ENCODE measurements at places on chromosomes 2 and 18. TPM values are rescaled to one million over a fixed set of nuclear protein-coding genes. Genes with fewer than 3 reads are reported as not detected.
A peak's percentile ranks its signal among the peaks of the same experiment; 100 is the strongest.

C1GALT1C1L gene
- total RNA-seq: not detected

OR6B2 gene
- not detected for total RNA-seq

SOS1 gene
- total RNA-seq: 33.3 TPM

SLC4A5 gene
- 0.41 TPM for total RNA-seq

LTBP1 gene
- 29.7 TPM for total RNA-seq

VAPA gene
- 176 TPM for total RNA-seq

GRCh38 chr2:5657231-5657630 lies 35.0 kb upstream of the SOX11 start:
- no peak for DNase-seq

GRCh38 chr2:39435234-39435633 lies 1.9 kb downstream of the MAP4K3 start:
- DNase-seq: no peak

DNA sequence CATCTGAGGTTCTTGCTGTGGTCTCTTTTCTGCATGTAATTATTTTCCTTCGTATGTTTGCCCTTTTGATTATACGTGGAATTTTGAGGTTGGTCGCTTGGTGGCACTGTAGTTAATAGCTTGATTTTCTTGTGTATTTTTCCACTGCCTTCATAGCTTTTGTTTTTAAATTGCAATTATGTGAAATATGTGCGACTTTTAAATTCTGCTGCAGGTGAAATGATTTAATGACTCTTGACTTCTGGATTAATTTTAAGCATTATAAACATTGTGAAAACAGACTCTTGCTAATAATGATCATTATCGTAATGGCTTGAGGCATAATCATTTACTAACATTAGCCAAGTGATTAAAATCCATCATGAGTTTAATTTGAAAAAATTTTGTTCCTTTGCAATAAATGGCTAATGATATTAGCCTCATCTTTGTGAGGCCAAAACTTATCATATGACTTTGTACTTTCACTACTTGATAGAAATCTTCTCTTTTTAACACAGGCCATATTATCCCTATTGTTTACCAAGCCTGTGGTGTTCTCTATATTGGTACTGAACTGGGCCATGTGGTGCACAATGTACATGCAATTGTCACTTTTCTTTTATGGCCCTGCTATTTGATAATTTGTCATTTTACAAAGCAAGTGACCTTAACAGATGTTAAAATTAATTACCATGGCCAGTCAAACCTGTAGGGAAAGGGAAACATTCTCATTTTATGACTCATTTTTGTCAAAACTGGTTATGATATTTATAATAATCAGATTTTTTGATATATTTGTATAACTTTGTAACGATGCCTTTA lies 62.8 kb upstream of the NEUROD1 start:
- DNase-seq: peak; percentile 38

DNA sequence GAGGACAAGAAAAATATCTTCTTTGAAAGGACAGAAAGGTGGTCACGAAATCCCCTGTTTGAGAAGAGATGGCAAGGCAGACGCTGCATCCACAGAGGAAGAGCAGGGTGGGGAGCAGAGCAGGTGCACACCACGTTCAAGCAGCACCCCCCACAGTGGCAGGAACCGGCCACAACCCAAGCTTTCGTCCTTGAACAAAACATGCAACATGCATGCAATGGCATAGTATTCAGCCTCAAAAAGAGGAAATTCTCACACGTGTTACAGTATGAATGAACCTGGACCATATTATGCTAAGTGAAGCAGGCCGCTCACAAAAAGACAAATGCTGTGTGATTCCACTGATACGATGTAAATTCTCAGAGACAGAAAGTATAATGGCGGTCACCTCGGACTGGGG lies 51.4 kb downstream of the CMPK2 start:
- DNase-seq: no peak
